ENCODE measurements at places on chromosomes 5 and 9. TPM values are rescaled to one million over a fixed set of nuclear protein-coding genes. Genes with fewer than 3 reads are reported as not detected.

DNA sequence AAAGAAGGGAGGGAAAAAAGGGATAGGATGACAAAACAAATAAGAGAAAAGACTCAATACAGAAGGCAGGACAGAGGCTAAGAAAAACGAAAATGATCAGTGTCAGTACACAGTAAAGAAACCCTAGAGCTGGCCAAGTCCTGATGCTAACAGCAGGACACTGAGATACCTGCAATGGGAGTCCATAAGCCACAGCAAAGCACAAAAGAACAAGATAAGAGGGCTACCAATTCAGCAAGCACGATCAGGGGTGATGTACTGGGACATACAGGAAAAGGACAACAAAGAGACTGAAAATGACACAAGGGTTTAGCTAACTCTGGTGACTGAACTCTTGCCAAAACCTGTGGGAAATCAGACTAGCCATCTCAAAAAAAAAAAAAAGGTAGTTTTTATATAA lies 1072.6 kb upstream of the COX7C start:
- H3K4me3 ChIP-seq, result no peak overlapping the region
- H3K27me3 ChIP-seq, result no peaks in the 10 kb centered on the region
- H3K4me1 ChIP-seq, result no peaks in the 10 kb centered on the region
- no peaks in the 10 kb centered on the region for H3K36me3 ChIP-seq
- DNase-seq, result no peak

GRCh38 chr5:16392718-16393117 lies 72.9 kb downstream of the ZNF622 start:
- no peak overlapping the region for H3K4me3 ChIP-seq
- no peak for DNase-seq
- no peaks in the 10 kb centered on the region for H3K27me3 ChIP-seq
- H3K36me3 ChIP-seq, result no peaks in the 10 kb centered on the region
- no peaks in the 10 kb centered on the region for H3K4me1 ChIP-seq

DNA sequence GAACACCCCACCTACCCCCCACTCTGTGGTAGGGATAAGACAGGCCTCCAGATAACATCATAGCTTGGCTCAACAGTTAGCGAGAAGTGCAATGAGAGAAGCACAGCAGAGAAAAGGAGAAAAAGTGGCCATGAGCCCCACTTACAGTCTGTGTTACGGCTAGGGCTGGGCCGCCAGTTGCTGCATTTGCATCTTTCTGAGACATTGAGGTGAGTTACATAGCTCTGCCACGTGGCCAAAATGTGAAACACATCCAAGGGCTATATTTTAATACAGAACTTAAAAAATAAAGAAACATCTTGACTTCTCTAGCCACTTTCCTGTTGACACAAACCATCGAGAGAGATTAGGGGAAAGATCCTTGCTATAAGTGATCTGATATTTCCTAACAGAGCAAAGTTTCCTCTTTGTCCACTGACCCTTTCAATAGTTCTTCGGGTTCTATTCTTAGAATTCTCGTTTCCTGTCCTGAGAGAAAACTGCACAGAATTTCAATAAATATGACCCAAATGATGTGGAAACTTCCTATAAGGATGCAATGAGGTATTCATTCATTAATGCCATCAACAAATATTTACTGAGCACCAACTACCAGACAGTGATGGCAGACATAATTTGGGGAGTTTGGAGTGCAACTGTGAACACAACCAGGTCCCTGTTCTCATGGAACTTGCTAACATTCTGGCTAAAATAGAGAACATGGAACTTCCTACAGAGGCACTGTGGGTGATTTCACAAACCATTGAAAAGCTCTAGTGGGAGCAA lies 3.2 kb upstream of the TLE4 start:
- no peak for DNase-seq
- H3K4me1 ChIP-seq, result peaks cover 6% of the 10 kb centered on the region
- no peak overlapping the region for H3K4me3 ChIP-seq

GRCh38 chr5:149838881-149839739 lies 105.5 kb downstream of the PDE6A start:
- H3K27ac ChIP-seq, result no peak overlapping the region
- DNase-seq, result no peak

PRUNE2 gene
- total RNA-seq, result 459 TPM

- H3K36me3 ChIP-seq, result no peaks in the 10 kb centered on the region
- H3K27me3 ChIP-seq, result no peaks in the 10 kb centered on the region
- H3K4me1 ChIP-seq, result no peaks in the 10 kb centered on the region
- DNase-seq, result peak; percentile 33
Measured at GRCh38 chr5:133682451-133682850, 70.1 kb upstream of the FSTL4 start.

GRCh38 chr9:5895782-5896181 lies 5.1 kb downstream of the MLANA start:
- H3K4me1 ChIP-seq, result no peaks in the 10 kb centered on the region

GRCh38 chr5:80957031-80957761 lies 3.0 kb upstream of the RASGRF2 start:
- no peaks in the 10 kb centered on the region for H3K36me3 ChIP-seq
- no peaks in the 10 kb centered on the region for H3K27me3 ChIP-seq
- DNase-seq, result no peak

DNA sequence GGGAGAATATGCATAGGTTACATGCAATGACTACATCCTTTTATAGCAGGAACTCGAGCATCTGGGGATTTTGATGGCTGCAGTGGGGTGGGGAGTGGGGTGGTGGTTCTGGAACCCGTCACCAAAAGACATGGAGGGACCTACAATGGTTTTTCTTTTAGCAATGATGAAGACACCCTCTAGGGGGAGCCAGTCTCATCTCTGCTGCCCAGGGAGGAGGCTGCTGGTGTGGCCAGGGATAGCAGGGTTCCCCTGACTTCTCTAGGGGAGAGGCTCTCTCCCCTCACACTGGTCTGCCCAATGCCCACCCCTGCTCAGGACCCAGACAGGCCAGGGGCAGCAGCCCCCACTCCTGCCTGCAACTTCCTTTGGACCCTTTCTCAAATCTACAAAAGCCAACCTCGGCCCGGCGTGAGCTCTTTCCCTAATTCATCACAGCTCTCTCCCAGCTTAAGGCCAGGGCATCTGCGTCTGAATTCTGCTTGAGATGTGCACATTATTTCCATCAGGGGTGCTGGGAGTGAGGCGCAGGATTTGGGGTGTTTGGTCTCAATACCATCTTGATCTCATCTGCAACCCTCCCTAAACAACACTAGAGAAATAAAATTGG lies 73.6 kb upstream of the RETREG1 start:
- peaks cover 15% of the 10 kb centered on the region for H3K4me1 ChIP-seq
- H3K4me3 ChIP-seq, result no peak overlapping the region
- H3K36me3 ChIP-seq, result no peaks in the 10 kb centered on the region
- no peak for DNase-seq
- no peaks in the 10 kb centered on the region for H3K27me3 ChIP-seq

GRCh38 chr5:1523480-1523792 lies 324 bp downstream of the LPCAT1 start:
- peak overlapping the region; percentile 93 for H3K27ac ChIP-seq
- peak overlapping the region; percentile 82 for H3K4me3 ChIP-seq
- no peaks in the 10 kb centered on the region for H3K27me3 ChIP-seq
- no peaks in the 10 kb centered on the region for H3K36me3 ChIP-seq
- H3K4me1 ChIP-seq, result peaks cover 25% of the 10 kb centered on the region
- no peak for DNase-seq

DNA sequence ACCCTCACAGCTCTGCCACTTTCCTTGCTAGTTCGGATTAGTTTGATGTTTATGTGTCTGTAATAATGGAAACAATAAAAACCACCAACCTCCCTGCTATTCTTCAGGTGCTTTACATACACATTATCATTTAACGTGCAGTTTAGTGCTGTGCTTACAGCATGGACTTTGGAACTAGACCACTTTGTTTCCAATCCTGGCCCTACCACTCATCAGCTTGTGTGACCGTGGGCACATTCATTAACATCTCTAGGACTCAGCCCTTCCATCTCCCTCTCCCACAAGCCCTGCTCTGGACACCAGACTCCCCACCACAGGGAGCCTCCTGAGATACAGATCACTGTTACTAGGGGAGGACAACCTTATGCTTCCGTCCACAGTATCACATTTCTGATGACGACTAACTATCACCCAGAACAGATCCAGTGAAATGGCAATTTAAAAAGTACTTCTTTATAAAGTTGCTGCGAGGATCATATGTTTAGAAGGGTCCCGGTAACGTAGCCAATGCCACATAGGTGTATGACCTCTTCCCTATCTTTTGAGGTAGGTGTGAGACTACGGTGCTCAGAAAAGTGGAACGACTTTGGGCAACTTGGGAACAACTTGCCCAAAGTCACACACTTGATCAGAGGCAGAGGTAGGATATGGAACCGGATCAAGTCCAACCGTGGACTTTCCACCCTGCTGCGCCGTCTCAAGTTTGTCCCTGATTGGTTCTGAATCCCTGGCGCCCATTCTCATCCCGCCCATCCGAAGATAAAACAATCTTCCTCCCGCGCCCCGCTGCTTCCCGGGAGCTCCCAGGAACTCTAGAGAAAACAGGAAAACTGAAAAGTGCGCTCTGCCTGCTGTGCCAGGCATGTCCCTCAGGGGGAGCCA lies 132.4 kb upstream of the NIPBL start:
- peaks cover 19% of the 10 kb centered on the region for H3K4me1 ChIP-seq
- no peaks in the 10 kb centered on the region for H3K36me3 ChIP-seq
- H3K27me3 ChIP-seq, result no peaks in the 10 kb centered on the region
- peak overlapping the region; percentile 54 for H3K4me3 ChIP-seq
- peak overlapping the region; percentile 63 for H3K27ac ChIP-seq

DNA sequence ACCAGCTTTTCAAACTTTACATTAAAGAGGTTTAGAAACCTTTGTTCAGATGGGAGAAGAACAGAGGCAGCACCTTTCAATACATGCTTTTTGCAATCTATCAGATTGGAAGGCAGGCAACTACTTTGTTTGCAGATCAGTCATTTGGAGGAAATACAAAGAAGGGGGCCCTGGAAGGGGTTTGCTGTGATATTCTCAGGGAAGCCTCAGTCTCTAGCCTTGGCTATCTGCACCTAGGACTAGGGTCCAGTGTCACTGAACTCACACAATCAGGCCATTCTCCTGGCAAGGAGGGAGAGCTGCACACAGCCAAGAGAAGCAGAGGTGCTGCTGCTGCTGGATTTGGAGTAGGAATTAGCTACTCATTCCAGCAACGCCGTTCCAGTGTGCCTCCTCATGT lies 79.5 kb downstream of the CRB2 start:
- H3K4me1 ChIP-seq, result no peaks in the 10 kb centered on the region
- no peaks in the 10 kb centered on the region for H3K27me3 ChIP-seq
- H3K36me3 ChIP-seq, result peaks cover 7% of the 10 kb centered on the region
- no peak overlapping the region for H3K27ac ChIP-seq
- no peak overlapping the region for H3K4me3 ChIP-seq
- DNase-seq, result no peak

OLFML2A gene
- total RNA-seq, result 60.0 TPM

DNA sequence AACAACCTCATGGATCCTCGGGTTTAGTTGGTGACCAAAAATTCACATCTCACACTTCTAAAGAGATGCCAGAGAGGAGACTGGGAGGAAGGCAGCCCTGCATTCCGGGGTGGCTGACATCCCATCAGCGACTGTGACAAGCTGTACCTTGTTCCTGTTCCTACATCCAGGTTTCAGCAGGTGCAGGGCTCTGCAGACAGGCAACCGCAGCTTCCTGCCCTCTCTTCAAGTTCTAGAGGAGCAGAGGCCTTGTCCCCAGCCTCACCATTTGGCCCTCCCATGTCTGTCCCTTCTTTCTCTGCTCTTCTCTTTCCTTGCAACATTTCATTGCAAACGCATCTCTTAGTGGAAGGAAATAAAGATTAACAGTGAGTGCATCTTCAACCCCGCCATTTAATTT lies 454.6 kb downstream of the IRX1 start:
- H3K27me3 ChIP-seq, result no peaks in the 10 kb centered on the region
- no peaks in the 10 kb centered on the region for H3K36me3 ChIP-seq
- H3K27ac ChIP-seq, result no peak overlapping the region
- no peak overlapping the region for H3K4me3 ChIP-seq

SPINK4 gene
- not detected for total RNA-seq

DNA sequence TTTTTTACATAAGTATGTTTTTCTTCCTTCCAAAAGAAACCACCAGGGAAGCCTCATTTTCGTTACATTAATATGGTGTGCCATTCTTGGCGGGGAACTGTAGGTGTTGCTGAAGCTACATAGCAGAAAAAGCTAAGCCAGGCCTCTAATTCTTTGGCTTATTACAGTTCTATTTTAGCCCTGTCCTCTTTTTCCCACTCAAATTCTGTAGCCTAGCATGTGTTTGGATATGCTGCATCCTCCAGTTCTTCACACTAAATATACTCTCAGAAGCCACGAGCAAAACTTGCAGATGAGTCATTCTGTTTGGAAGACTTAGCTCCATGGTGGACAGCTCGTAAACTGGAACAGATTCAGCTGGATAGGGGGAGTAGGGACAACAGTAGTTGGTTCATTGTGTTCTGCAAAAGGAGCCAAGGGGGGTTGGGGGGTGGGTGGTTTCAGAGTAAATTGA lies 369.4 kb downstream of the TMEM161B start:
- no peaks in the 10 kb centered on the region for H3K36me3 ChIP-seq
- no peaks in the 10 kb centered on the region for H3K4me1 ChIP-seq
- H3K27me3 ChIP-seq, result no peaks in the 10 kb centered on the region
- DNase-seq, result peak; percentile 70
- H3K4me3 ChIP-seq, result no peak overlapping the region

DNA sequence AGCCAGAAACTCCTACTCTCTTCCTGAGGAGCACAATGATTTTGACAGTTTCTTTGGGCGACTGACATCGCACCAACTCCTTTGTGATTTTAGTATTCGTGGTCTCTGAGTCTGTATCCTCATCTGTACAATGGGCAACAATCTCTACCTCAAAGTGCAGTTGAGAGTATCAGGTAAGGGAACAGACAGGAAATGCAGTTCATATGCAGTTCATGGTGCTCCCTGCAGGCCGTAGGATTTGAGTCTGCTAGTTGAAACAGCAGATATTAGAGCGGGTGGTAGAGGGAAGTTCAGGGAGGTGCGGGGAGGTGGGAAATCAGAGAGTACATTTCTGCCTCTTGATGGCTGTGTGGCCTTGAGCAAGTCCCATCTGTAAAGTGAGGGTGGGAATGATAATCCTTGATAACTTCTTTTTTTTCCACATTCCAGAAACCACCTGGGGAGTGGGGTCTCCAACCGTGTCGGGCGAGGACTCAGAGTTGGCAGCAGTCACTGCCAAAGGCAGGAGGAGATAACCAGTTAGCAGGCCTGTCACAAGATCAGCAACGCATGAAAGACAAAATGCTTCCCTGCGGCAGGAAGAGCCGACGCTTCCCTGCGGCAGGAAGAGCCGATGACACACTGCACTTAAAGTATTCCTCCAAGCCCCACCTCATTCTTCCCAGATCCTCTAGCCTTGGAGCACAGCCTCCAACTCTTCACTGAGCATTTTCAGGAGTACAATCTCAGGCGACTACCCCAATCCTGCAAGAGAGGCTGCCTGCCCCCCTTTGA lies 6.0 kb upstream of the NEK6 start:
- H3K36me3 ChIP-seq, result no peaks in the 10 kb centered on the region
- H3K4me3 ChIP-seq, result no peak overlapping the region
- H3K4me1 ChIP-seq, result no peaks in the 10 kb centered on the region
- no peak overlapping the region for H3K27ac ChIP-seq

- no peak overlapping the region for H3K4me3 ChIP-seq
- H3K36me3 ChIP-seq, result no peaks in the 10 kb centered on the region
- no peaks in the 10 kb centered on the region for H3K4me1 ChIP-seq
- no peaks in the 10 kb centered on the region for H3K27me3 ChIP-seq
- H3K27ac ChIP-seq, result no peak overlapping the region
Measured at GRCh38 chr5:39578887-39579497, 154.2 kb upstream of the DAB2 start.
